T follicular helper cell (primary cell): ENCODE measurements at places on chromosomes 1 and 21.

GRCh38 chr1:214277704-214278635, 3.0 kb upstream of the SMYD2 start:
- no peak for DNase-seq

GRCh38 chr1:196467230-196467925, 140.9 kb downstream of the KCNT2 start:
- DNase-seq, result no peak

- no peak for DNase-seq
Observed at GRCh38 chr21:36980280-36981048, 14.0 kb upstream of the HLCS start.

- DNase-seq, result no peak
Observed at GRCh38 chr1:66916320-66916719, 8.3 kb downstream of the DNAI4 start.

DNA sequence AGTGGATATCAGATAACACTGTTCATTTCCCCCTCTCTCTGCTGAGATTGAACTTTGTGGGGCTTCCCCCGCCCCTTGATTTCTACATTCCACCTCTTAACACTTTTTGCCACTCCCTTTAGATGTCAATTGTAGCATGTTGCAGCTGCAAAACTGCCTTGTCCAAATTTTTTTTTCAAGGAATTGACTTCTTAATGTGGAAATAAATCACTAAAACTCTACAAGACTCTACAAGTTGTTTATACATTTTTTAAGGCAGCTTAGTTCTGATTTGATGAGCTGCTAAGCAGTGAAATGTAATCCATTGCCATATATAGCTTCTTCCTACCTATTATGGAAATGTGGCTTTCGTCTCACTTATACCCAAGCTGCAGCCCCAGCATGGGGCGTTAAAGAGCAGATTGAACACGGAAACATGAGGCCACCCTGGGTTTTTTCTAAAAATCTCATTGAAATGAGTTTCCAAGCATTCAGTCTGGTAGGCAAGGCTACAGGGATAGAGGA, 132.2 kb downstream of the SYT2 start:
- DNase-seq, result no peak

DNA sequence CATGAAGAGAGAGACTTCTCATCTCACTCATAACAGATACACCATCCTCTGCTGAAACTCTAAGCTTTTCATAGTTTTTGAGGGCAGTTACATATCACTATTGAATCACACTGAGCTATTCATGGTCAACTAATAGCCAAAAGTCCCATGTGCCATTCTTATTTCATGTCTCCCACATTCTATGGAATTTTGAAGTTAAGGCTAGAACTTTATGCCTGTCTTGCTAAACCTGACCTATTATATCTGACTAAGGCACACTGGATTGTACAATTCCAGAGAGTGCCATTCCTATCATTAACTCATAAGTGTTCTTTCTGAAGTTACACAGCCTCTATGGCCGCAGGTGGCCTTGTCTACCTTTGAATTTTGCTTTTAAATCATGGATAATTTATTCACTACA, 254.3 kb downstream of the PTPRC start:
- no peak for DNase-seq

- DNase-seq, result no peak
Observed at GRCh38 chr1:212791261-212791675, 309 bp downstream of the NSL1 start.

DNA sequence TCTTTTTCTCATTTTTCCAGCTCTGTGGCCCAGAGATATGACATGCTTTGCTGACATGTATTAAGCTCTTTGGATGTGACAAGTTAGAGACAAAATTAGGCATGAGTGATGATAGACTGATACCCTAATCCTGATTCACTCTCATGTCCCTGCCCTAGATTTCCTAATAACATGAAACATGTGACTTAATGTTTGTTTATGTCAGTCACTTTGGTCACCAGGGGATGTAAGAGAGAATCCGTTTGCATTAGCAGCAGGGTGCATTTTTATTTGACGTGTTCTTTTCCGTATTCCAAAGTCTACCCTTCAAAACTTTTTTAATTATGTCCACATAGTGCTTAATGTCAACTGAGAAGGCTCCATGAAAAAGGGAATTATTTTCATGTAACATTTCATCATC, 192.4 kb downstream of the HMCN1 start:
- DNase-seq, result no peak

DNA sequence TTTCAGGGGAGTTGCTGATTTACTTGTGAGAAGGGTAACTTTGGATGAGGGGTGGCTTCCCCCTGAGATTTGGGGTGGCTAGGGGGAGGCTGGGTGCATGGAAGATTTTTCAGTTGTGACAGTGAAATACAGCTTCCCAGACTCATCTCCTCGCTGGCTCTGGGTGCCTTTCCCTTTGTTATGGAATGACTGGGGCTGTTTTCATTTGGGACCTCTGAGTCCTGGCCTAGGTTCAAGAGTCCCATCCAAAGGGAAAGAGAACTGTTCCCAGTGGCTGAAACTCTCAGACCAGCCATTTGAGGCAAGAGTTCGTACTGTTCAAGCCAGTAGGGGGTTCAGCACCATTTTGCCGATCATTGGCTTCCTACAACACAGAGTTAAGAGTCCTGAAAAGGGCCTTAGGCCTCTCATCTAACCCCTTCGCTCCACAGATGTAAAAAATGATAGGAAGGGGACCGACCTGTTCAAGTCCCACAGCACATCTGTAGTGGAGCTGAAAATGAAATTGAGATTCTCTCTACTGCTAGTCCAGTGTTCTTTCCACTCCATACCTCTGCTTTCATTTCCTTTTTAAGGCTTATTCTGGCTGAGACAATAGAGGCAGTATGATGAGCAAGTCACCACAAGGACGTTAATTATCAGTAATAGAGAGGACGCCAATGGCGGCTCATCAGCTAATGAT, 958 bp downstream of the DDR2 start:
- DNase-seq, result no peak

- no peak for DNase-seq
Observed at GRCh38 chr1:162846256-162847212, 14.4 kb downstream of the CCDC190 start.

DNA sequence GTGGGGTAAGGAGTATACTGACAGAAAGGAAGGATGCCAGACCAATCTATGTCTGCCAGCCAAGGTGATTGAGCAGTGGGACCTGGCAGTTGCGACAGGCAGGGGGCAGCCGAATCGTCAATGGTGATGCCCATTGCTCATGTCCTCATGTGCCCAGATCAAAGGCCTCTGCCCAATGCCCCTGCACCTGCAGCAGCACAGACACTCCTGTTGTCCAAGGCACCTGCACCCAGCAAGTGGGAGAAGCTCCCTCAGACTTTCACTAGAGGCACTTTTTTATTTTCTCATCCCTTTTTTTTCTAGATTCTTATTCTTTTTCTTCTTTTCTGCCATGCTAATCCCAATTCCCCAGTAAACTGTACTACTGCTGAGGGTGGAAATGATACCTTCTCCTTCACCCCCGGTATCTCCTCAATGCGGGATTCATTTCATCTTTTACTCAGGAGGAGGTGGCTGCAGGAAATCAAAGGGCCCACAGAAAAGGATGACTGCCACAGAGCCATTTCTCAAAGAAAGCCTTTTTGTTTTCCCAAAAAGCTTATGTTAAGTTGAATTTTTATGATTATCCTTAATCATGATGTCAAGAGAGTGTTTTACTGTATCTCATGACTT, 332.0 kb downstream of the PAPPA2 start:
- DNase-seq, result no peak

GRCh38 chr1:9680828-9681227, 29.3 kb downstream of the PIK3CD start:
- DNase-seq, result no peak

GRCh38 chr1:230818367-230818766, 50.0 kb downstream of the C1orf198 start:
- no peak for DNase-seq

GRCh38 chr21:27466140-27466539, 499.3 kb upstream of the ADAMTS5 start:
- DNase-seq, result no peak

DNA sequence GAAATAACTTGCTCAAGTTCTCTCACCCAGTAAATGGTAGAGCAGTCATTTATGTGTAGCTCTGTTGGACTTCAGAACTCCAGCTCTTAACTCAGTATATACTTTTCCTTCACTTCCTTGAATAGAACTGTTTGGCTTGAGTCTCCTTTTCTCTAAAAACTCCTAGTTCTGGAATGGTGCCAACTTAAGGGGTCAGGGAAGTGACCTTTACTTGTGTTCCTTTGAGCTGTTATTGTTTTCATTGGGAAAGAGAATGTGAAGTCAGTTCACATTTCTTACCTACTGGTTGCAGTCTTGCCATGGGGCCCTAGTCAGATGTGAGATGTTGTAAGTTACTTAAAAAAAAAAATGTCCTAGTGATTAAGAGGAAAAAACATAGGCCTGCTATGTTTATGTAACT, 77.0 kb upstream of the MACF1 start:
- no peak for DNase-seq

DNA sequence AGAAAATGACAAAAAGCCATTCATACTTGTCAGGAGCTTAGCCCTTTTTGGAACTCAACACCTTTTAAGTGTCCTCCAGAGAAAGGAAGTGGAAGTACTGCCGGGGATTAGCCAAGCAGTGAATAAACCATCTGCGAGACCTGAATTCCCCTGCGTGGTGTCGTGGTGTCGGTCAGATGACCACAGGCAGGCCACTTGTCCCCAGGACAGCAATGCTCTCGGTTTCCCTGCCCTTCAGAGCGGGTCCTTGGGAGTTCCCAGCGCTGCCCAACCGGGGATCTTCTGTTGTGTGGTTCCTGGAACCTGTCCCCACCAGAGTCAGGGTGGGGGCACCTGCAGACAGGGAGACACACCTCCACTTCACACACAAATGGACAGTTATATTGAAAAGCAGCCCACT, 9.2 kb downstream of the GPR157 start:
- no peak for DNase-seq

DNA sequence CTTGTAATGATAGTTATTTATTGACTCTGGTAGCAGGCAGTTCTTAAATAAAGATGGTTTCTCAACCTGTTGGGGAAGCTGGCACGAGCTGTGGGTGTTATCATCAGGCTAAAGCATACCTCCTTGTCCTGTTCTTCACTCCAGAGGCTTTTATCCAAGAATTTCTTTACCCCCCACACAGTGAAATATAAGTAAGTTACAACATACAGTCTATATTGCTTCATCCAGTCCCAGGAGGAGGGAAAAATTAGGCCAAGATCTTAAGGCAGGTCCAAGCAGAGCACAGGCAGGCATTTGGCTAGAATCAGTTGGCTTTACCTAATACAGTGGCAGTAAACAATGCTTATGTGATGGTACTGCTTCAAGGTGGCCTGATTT, 6.3 kb downstream of the TMEM81 start:
- DNase-seq, result no peak

DNA sequence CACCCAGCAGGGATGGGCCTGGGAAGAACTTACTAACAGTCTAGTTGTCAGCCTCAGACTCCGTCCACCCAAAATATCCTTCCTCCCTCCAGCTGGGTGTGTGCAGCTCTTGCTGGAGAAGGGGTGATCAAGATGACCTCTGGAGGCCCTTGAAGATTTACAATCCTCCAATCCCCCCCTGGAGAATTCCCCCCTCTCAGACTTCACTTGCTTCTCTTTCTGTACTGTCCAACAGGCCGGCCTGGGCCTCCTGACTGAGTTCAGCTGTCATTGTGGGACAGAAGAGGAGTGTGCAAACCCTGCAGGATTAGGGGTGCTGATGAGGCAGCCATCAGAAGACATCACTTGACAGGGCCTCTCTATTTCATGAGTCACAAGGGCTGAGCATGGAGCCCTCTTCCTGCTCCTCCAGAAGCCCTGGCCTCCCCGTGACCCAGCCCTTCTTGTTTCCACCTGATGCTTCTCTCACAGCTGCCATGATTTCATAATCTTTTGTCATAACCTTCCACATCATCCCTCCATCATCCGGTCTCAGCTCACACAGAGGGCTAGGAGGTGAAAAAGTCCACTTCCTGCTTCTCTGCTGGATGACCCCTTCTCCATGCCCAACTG, 17.5 kb upstream of the IGFN1 start:
- no peak for DNase-seq

GRCh38 chr1:54475946-54476516, 69.8 kb upstream of the SSBP3 start:
- no peak for DNase-seq

- no peak for DNase-seq
Observed at GRCh38 chr1:7186382-7187111, 401.3 kb downstream of the CAMTA1 start.

DNA sequence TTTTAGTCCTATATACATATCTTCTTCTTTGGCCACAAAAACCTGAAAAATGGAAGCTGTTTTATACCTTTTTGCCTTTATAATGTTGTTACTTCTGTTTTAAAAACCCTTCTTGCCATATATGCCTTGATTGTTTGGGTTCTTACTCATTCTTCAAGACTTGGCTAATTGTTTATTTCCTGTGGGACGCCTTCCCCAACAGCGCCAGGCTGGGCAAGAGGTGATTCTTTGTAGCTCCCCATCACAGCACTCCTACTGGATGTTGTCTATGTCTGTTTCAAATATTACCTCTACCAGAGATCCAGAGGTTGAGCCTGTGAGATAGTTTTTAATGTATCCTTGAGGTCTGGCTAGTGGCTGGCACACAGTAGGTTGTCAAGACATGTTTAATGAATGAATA, 73.2 kb upstream of the CYP2J2 start:
- DNase-seq, result no peak

DNA sequence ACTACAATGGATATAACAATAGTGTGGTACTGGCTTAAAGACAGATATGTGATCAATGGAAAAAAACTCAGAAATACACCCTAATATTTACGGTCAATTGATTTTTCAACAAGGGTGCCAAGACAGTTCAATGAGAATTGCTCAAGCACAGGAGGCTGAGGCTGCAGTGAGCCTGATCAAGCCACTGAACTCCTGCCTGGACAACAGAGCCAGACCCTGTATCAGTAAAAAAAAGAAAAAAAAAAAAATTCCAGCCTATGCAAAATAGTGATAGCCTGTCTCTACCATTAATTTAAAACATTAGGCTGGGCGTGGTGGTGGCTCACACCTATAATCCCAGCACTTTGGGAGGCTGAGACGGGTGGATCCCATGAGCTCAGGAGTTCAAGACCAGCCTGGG, 70.0 kb downstream of the SLC27A3 start:
- DNase-seq, result no peak

- DNase-seq, result no peak
Observed at GRCh38 chr1:168725831-168726230, 3.2 kb downstream of the DPT start.

DNA sequence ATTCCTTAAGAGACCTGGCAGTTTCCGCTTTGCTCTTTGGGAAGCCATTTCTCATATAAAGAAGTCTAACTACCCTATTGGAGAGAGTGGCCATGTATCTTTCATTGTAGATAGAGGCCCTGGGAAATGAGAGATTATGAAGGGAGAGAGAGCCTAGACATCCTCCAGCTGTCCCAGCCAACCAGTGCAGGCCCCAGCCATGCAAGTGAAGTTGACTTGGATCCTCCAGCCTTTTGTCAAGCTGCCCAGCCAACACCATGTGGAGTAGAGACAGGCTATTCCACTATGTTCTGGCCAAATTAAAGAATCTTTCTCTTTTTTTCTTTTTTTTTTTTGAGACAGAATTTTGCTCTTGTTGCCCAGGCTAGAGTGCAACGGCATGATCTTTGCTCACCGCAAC, 7.1 kb upstream of the ANP32E start:
- no peak for DNase-seq

GRCh38 chr1:103341377-103341880, 184.1 kb upstream of the RNPC3 start:
- DNase-seq, result no peak

- DNase-seq, result no peak
Observed at GRCh38 chr1:2527556-2527860, 1.1 kb upstream of the PANK4 start.
